ENCODE measurements at places on chromosomes 3 and 15.

GRCh38 chr3:43966530-43966929, 275.2 kb upstream of the TOPAZ1 start:
- DNase-seq: no peak

- DNase-seq: no peak
Observed at GRCh38 chr3:168288511-168289401, 193.0 kb upstream of the GOLIM4 start.

GRCh38 chr15:40766194-40766815, 2.4 kb downstream of the GCHFR start:
- no peak for DNase-seq

DNA sequence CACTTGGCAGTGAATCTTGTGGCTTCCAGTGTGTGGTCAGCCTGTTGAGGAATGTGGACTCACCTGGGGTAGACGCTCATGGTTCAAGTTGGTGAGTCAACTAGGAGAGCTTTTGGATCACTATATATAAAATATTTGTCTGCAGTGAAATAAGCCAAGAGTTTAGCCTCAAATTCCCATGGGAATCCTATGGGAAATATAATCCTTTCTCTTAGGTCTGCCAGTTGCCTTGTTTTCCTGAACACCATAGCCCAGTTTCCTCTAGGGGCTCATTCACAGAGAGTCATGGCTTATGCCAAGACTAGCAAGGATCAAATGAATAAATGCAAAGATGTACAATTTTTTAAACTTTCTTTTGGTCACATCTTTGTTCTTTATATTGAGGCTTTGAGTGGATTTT, 100.1 kb upstream of the NPHP3 start:
- DNase-seq: no peak

DNA sequence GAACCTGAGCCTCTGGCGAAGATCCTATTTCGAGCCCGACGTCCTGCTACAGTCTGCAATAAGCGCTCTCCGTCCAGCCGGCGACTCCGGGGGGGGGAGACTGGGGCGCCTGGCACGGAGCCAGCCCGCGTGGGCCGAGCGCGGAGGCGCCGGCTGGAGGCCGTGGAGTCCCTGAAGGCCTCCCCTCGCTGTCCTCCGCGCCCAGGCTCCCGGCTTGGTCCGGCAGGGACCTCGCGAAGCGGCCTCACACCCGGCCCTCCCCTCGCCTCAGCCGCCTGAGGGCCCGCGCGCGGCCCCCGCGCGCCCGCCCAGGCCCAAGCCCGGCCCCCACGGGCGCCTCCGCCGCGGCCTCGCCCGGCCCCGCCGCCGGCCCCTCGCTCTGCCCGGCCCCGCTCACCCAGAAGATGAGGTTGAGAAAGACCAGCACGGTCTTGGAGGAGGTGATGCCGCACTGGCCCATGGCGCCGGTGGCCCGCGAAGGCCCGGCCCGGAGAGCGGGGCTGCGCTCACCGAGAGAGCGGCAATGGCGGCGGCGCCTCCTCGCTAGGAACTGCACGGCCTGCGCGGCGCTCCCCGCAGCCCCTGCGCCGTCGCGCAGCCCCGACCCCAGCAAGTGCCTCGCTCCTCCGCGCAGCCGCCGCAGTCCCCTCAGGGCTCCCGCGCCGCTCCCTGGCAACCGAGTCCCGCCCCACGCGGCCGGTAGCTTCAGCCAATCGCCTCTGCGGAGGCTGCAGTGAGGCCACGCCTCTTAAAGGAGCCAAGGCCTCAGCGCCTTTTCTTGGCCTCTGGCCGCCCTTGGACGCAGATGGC, at the start of gene TSPAN3:
Gene TSPAN3, minus strand, starts transcription at position 615 of the 810 bp plus-strand sequence. Its CDS starts 155 bp downstream, at position 460.
- peak; percentile 88 for DNase-seq

DNA sequence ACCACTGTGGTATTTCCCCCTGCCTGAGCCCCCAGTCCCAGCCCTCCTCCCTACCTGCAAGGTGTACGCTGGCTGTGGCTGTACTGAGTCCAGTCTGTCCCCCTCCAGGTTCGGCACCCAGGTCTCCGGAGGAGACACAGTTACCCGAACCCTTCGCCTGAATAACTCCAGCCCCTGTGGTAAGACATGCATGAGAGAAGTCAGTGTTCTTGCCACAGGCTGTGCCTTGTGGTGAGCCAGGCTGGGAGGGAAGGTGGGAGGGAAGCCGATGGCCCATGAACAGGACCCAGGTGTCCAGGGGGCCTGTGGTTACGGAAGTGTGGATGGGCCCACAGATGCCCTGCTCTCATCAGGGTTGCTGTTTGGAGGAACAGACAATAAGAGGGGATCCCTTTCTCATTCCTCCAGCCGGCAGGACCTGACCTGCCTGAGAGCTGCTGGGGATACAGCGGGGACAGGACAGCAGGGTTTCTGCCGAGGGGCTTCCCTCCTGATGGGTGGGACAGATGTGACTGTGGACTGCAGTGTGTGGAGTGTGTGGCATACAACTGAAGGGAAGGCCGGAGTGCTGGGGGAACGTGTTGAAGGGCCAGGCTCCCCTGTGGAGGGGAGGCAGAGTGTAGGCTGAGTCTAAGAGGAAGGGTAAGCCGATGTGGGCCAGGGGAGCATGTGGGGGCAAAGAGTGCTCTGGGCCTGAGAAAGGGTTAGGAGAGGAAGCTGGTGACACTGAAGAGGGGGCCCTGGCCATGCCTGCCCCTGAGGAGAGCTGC, 21.9 kb downstream of the ACAA1 start:
- no peak for DNase-seq

GRCh38 chr3:185847506-185847905, 22.7 kb upstream of the IGF2BP2 start:
- no peak for DNase-seq

- peak; percentile 27 for DNase-seq
Observed at GRCh38 chr3:27659279-27660021, 62.7 kb downstream of the EOMES start.

DNA sequence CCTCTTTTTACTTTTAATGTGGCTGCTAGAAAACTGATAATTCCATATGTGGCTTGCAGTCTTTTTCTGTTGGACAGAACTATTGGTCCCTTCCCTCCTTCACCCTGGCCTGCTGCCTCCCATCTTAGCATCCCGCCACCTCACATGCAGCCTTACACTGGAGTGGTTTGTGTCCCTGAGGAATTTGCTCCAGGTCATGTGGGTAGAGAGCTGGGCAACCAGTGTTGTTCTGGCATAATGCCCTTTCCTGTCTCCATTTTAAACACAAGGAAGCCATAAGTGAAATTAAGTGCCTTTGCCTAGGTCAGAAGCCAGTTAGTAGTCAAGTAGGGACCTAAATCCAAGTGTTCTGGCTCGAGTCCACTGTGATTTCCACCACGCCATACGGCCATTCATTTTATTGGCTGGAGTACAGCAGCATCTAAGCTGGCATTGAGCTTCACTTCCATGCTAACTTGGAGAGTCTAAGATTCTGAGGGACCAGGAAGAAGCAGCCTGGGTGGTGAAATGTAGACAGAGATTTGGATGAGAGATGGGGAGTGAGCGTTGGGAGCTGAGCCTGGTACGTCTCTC, 46.0 kb upstream of the PLXNA1 start:
- no peak for DNase-seq

- no peak for DNase-seq
Observed at GRCh38 chr3:69739204-69740102, at the start of gene MITF. Gene MITF, plus strand, starts transcription at chr3:69739464. Its CDS starts 134 bp downstream, at chr3:69739598.

Data from activated T-cell treated with anti-CD3 and anti-CD28 coated beads for 1 hour (primary cell).